ENCODE measurements at places on chromosomes 5 and 9. TPM values are rescaled to one million over a fixed set of nuclear protein-coding genes. Genes with fewer than 3 reads are reported as not detected.

DNA sequence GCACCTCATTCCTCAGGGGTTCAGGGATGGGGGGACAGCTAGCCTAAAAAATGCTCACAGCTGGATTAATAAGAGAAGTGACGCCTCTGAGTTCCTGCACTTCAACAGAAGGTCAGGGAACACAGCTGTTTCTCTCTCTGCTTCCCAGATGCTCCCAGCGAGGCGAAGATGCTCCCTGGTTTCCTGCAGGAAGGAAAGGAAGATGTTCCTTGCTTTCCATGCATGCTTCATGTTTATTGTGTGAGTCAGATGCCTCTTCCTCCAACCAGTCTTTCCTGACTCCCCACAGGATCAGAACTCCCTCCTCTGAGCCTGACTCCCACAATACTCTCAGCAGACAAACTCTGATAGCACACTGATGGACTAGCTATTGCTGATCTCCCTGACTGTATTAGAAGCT is 71.9 kb downstream of the MFAP3 start:
- peak; percentile 30 for DNase-seq

DNA sequence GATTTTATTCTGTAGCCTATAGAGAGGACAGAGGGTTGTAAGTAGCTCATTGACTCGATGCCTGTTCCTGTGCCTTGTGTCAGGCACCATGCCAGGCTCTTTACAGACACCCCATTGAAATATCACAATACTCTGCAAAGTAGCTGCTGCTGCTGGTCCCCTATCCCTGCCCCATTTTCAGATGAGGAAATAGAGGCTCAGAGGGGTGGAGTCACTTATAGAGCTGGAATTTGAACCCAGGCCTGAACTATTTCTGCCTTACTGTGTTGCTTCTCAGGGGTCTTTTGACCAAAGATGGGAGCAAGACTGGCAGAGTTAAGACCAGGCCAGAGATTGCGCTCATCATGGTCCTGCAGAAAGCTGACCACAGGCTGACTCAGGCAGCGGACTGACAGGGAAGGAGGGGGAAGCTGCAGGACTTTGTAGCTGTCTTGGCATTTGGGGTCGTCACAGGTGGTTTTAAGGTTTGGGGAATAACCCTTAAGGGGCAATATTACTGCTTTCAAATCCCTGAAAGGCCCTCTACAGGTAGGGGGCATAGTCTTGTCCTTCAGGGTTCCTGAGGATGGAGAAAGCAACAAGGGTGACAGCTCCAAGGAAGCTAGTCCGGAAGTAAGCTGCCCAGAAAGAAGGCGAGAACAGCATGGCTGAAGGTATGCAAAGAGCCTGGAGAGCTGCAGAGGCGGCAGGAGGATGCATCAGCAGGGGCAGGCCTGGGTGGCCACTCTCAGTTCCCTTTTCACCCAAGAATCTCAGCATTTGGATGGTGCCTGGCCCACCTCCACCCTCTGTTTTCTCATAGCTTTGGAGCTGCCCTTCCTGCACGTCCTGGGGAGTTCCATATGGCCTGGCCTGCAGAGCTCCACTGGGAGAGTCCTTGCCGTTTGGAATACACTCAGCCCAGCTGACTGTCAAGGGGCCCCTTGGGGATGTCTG is 18.3 kb upstream of the NDST1 start:
- DNase-seq: peak; percentile 82

- no peak for DNase-seq
Measured at GRCh38 chr5:160167624-160168165, 48.4 kb upstream of the PWWP2A start.

GRCh38 chr5:179821298-179822058 is 773 bp downstream of the SQSTM1 start:
- DNase-seq: peak; percentile 98

GRCh38 chr9:7300484-7300883 is 499.1 kb downstream of the DMAC1 start:
- DNase-seq: no peak

- no peak for DNase-seq
Measured at GRCh38 chr5:175448276-175448675, 4.3 kb upstream of the DRD1 start.

GPR151 gene
- not detected for polyA plus RNA-seq

PCDHGB1 gene
- 0.16 TPM for polyA plus RNA-seq

PHF24 gene
- polyA plus RNA-seq: not detected
